NCI-H345 (cell line): ENCODE measurements at places on chromosomes 4 and X.
A peak's percentile ranks its signal among the peaks of the same experiment; 100 is the strongest.

- no peak for DNase-seq
Measured at GRCh38 chrX:154412468-154412867, 1.1 kb downstream of the TAFAZZIN start.

- no peak for DNase-seq
Measured at GRCh38 chr4:152100379-152101201, 339.8 kb upstream of the GATB start.

DNA sequence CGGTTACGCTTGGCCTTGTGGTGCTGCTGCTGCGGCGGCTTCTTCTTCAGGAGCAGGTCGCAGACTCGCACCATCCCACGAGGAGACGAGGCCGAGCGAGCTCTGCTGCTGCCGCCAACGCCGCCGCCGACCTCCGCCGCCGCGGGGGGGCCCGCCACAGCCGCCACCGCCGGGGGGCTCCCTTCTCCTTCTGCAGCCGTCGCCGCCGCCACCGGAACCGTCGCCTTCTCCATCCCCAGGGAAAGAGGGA, 237 bp downstream of the ANKRD17 start:
- no peak for DNase-seq

DNA sequence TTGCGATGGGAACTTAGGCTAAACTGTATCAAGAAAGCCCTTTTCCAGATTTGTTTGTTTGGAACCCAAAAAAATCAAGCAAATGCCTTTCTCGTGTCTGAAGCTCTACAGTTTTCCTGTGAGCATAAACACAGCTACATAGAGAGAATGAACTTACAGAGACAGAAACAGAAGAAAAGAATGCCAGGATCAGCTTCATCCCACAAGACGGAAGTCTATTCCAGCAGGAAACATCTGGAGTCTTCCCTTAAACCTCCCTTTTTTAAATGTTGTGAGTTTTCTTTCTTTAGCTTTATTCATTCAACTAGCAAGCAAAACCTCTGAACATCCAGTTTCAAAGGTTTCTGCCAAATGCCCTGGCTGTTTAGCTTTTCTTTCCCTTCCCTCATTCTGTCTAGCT, 32.6 kb upstream of the ZFP42 start:
- no peak for DNase-seq

DNA sequence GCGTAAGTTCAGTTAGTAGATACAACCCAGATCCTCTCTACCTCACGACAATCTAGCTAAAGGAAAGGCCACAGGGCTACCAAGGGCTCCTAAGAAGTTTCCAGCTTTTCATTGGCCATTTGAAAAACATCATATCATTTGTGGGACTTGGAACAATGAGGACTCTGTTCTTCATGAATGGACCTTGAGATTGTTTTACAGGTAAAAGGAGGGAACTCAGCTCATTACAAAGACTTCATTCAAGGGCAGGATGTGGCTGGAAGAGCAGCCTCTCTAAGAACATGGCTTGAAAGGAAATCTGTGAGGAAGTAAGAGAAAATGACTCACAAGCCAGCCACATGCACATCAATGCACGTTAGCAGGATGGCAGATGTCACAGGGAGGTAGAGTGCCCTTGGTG, 105.9 kb upstream of the SLC7A11 start:
- no peak for DNase-seq

GRCh38 chrX:23503835-23504539, 163.3 kb upstream of the PRDX4 start:
- DNase-seq = peak; percentile 79

DNA sequence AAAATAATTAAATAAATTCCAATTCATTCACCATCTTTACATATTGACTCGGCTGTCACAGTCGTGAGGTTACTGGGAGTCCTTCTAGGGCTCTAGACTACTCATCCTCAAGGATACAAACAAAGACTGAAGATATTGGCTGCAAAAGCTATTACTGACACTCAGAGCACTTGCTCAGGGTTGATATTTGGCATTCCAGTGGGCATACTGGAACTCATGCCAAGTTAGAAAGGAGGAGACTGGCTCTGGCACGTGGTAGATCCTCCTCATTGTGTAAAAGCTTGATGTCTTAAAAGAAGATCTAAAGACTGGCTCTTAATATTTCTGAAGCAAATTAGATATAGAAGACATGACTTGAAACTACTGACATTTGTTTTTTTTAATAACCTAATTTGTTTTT, 172.7 kb downstream of the GPM6A start:
- DNase-seq = no peak

- no peak for DNase-seq
Measured at GRCh38 chr4:130424211-130424610, 1328.3 kb downstream of the C4orf33 start.

DNA sequence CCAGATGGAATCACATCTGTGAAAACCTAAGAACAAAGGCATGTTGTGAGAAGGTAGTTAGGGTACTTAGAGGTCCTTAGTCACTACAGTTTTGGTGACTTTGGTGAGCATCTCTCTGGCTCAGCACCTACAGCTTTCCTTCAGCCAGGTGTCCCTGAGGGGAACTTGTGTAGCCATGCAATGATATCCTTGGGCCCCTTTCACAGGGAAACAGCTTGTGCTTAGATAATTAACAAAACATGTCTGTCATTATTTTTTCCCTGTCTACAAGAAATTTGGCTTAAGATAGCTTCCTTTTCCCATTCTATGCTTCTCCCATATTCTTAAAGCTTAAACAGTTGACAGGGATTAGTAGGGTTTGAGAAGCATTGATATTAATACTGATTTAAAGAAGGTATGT, 63.8 kb downstream of the SLC4A4 start:
- no peak for DNase-seq

DNA sequence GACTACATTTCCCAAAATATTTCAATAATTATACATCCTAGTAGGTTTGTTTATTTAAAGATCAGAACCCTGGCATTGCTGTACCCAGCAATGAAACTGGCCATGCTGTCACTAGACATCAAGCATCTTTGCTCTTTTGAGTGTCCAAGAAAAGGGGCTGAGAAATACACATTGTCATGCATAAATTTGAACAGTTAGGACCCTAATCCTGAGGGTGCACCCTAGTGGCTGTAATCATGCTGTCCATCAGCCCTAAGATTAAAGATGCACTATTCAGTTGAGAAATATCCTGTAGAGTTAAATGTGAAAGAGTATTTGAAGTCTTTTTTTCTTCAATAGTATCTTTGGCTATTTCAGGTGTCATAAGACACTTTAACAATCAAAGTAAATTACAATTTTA, 108.8 kb downstream of the NFKB1 start:
- no peak for DNase-seq

DNA sequence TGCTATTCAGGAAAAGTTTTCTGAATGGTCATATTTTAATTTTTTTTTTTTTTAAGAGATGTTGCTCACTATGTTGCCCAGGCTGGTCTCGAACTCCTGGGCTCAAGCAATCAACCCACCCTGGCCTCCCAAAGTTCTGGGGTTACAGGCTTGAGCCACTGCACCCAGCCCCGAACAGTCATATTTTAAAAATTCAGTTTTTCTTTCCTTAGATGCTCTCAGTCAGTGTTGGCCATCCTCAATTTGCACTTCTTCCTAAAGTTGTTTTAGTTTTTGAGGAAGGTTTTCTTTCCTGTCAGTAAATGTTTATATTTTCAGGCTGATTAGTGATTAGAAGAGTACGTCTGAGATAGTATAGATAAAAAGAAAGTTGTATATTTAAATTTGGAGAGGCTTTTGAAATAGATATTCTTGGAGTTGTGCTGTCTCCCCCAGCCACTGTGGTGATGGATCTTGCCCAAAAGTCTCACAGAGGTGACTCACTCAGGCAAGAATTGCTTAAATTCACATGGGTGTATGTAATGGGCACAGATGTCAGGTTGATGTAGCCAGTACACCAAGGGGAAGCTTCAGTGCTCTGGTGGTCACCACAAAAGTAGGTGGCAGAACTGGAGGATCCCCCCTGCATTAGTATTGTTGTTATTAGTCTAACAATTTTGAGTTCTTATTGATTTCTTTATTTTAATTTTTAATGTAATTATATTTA, 72.2 kb upstream of the ELOVL6 start:
- DNase-seq = no peak

DNA sequence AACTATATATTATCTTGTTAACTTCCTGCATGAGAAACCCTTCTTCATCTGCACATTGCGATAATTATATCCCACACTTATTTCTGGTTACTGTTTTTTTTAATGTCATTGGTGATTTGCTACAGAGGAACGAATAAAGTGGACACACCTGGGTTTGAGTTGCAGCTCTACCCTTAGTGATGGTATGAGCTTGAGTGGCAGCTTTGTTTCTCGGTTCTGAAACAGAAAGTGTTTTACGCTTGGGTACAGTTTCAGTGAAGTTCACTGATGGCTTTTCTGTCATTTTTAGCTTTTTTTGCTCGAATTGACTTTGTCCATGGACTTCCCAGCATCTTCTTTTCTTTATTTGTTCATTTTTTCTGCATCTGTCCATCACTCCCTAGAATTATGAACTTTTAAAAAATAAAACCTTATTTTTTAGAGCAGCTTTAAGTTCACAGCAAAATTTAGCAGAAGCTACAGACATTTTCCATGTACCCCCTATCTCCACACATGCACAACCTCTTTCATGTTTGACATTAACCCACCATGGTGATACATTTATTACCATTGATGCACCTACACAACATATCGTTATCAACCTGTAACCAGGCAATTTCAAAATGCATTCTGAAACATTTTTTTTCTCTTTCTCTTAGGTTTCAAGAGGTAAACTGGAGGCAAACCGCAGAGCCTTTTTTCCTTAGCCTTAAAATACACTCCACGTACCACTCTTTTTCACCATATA, 1041.6 kb upstream of the PRKX start:
- no peak for DNase-seq

DNA sequence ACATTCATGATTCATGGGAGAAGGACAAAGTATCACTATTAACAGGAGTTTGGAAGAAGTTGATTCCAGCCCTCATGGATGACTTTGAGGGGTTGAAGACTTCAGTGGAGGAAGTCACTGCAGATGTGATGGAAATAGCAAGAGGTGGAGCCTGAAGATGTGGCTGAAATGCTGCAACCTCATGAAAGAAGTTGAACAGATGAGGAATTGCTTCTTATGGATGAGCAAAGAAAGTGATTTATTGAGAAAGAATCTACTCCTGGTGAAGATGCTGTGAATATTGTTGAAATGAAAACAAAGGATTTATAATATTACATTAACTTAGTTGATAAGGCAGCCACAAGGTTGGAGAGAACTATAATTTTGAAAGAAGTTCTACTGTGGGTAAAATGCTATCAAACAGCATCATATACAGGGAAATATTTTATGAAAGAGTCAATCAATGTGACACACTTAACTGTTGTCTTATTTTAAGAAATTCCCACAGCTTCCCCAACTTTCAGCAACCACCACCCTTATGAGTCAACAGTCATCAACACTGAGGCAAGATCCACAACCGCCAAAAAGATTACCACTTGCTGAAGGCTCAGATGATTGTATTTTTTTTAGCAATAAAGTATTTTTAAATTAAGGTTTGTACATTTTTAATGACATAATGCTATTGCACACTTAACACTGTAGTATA, 302.6 kb downstream of the CBLL2 start:
- DNase-seq = no peak

- DNase-seq = no peak
Measured at GRCh38 chr4:5809216-5809776, 83.6 kb downstream of the CRMP1 start.

DNA sequence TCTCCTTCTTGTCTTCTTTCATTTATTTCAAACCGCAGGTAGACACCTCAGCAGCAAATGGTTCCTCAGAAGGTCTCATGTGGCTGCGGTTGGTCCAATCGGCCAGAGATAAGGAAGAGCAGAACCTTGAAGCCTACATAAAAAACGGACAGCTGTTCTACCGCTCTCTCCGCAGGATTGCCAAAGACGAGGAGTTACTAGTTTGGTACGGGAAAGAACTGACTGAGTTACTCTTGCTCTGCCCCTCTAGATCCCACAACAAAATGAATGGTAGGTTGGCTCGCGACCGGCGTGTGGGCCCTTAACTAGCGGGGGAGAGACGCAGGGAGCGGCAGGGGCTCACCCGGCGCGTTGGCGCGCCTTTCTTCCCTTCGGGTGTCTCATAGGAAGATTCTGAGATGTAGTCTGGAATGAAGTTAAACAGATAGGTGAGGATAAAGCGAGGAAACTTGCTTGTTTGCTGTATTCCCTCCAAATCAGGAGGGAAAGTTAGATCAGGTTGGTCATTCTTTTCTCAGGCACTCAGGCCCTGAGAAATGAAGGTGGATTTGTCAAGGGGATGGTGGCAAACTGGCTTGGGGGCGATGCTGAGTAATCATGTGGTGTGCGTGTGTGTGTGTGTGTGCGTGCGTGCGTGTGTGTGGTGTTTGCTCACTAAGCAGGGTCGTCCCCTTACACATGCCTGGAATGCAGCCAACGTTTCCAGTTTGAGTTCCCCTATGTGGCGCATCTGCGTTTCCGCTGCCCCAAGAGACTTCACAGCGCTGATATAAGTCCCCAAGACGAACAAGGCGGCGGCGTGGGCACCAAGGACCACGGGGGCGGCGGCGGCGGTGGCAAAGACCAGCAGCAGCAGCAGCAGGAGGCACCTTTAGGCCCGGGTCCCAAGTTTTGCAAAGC, 4.2 kb downstream of the PRDM8 start:
- DNase-seq = no peak

DNA sequence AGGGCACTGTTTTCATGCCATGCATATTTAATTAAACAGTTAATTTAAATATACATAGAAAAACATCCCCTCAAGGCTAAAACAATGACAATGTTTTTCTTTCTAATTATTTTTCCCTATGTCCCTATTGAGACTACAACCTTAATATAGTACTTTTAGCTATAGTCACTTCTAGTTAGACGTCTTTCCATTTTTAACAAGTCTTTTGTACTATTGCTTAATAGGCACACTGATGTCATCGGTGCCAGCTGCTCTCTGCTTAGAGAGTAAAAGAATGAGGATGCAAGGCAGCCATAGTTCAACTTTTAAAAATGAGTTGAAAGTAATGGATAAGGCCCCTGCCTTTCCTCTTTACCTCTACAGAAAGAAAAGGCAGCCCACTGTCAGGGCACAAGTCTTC, 191.1 kb downstream of the KCTD8 start:
- DNase-seq = no peak

DNA sequence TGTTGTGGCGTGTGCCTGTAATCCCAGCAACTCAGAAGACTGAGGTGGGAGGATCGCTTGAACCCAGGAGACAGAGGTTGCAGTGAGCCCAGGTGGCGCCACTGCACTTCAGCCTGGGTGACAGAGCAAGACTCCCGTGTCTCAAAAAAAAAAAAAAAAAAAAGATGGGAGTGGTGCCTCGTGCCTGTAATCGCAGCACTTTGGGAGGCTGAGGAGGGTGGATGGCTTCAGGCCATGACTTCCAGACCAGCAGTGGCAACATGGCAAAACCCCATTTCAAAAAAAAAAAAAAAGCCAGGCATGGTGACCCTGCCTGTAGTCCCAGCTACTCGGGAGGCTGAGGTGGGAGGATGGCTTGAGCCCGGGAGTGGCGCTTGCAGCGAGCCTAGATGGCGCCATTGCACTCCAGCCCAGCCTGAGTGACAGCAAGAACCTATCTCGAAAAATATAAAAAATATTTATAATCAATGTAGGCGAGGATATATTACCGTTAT, 27.0 kb downstream of the EIF2S3 start:
- DNase-seq = peak; percentile 60

GRCh38 chr4:54256491-54257486, 27.7 kb downstream of the PDGFRA start:
- no peak for DNase-seq

- DNase-seq = no peak
Measured at GRCh38 chr4:145487631-145488030, 6.0 kb downstream of the SMAD1 start.
